Mesenteric fat pad (tissue), 1 donor: ENCODE measurements at places on chromosomes 3 and 15. TPM values are rescaled to one million over a fixed set of nuclear protein-coding genes. Genes with fewer than 3 reads are reported as not detected.

Gene FETUB
- total RNA-seq: not detected

DNA sequence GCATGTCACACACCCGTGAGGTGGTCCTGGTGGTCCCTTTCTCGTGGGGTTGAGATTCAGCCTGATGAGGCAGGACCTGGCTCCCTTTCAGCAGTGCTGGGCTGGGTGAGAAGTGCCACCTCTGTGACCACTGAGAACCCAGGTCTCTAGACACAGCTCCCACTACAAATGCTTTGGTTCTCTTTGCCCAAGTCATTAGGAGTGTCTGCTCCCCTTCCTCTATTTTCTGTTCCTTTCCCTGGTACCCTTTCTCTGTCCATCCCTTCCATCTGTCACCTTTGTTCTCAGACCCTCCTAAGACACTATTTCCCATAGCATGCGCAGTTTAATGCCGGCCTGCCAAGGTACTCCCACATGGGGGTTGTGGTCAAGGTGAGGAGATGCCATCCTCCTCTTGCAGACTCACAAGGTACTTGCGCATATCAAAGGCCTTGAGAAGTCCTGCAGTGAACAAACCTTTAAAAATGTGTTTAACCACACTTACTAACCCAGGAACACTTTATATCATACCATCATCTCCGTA lies 297.7 kb downstream of the LRTM1 start:
- no peak for DNase-seq

DNA sequence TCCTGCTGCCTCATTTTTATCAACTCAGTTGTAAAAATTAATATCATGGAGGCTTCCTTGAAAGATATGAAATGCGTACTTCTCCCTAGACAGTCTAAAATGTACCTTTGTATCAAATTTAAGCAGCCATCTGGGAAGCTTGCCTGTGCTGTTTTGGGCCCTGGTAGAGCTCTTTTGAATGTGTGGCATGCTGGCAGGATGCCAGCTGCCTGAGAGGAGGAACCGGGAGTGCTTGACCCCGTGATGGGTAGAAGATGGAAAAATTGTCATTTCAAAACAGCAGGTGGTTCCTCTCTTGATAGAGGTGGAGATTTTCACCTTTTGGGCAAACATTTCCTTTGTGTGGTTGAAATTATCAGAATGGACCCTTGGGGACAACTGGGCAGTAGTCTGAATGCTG lies 245.3 kb downstream of the RPLP1 start:
- no peak for DNase-seq

Gene GPR62
- total RNA-seq: not detected

Gene RTP3
- not detected for total RNA-seq

- DNase-seq: no peak
These were observed 8.8 kb upstream of the TBC1D23 start for GRCh38 chr3:100252001-100252400.

DNA sequence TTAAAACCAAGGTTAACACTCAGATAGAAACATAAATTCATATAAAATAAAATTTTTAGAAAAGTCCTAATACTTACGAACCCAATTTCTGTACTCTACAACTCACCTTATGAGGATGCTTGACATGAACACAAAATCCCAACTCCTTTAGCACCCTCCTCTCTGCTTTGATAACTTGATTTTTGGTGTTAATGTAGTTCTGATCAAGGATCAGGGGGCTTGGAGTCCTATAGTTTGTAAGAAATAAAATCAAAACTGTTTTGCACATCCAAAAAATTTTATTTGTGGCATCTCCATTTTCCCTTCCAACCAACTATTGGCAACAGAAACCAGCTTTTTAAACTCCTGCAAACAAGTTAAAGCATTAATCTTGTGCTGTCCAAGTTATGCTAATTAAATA lies 7.0 kb downstream of the CCNL1 start:
- DNase-seq: no peak

GRCh38 chr15:87755226-87755625 lies 501.3 kb downstream of the NTRK3 start:
- no peak for DNase-seq

- no peak for DNase-seq
These were observed 10.3 kb upstream of the COPG1 start for GRCh38 chr3:129238945-129239705.
